NCI-H1105 (cell line): ENCODE measurements at places on chromosomes 16 and 17.

- DNase-seq, result no peak
These were observed 63.3 kb downstream of the HAPSTR1 start for GRCh38 chr16:9154567-9155410.

- DNase-seq, result no peak
These were observed 5.4 kb downstream of the PDE6G start for GRCh38 chr17:81650951-81651350.

DNA sequence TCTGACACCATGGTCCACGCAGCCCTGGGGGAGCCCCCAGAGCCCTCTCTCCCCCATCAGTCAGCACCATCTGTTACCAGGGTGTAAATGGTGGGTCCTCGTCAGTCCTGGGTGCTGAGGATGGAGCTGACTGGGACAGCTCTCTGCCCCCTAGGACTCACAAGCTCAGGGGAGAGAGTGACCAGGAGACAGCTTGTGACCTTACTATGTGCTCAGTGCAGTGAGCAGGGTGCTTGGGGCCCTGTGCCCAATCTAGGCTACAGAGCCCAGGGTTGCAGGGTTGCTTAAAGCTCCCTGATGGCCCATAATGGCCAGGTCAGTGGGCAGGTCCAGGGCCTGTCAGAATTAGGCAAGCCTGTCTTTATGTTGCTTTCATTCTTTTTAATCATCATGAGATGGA is 11.3 kb downstream of the MMP2 start:
- DNase-seq, result no peak

- DNase-seq, result no peak
These were observed 65.5 kb downstream of the DYNLRB2 start for GRCh38 chr16:80606221-80606766.

DNA sequence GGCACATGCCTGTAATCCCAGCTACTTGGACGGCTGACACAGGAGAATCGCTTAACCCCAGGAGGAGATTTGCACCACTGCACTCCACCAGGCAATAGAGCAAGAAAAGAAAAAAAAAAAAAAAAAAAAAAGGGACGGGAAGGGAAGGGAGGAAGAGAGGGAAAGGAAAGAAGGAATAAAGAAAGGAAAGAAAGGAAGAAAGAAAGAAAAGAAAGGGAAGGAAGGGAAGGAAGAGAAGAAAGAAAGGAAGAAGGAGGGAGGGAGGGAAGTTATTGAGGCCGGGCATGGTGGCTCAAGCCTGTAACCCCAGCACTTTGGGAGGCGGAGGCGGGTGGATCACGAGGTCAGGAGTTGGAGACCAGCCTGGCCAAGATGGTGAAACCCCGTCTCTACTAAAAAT is 50.4 kb upstream of the STAC2 start:
- no peak for DNase-seq

- DNase-seq, result no peak
These were observed 3.0 kb upstream of the KRT15 start for GRCh38 chr17:41521574-41522261.

DNA sequence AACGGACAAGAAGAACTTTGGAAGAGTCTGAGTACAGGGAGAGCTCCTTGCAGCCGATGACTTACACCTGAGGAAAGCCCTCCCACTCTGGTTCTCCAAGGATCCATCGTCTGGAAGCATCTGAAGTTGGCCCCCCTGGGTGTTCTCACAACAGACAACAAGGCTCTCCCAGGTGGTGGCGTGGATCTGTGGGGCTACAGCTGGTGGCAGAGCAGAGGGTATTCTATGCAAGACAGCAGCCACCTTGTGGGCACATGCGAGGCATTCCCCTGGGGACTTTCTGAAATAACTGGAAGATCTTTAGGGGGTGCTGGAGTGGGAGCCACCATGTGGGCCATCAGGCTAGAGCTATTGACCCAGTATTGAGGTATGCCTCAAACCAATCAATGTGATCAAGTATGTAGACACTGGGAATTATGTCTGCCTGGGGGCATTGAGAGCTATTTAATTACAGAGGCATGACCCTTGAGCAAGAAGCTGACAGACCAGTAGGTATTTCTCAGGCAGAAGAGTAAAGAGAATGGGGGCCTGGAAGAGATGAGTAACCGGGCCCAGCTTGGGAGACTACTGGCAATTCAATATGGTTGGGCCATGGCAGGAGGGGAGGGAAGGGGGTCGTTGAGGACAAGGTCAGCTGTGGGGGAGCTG is 6.9 kb upstream of the KRT19 start:
- DNase-seq, result no peak

DNA sequence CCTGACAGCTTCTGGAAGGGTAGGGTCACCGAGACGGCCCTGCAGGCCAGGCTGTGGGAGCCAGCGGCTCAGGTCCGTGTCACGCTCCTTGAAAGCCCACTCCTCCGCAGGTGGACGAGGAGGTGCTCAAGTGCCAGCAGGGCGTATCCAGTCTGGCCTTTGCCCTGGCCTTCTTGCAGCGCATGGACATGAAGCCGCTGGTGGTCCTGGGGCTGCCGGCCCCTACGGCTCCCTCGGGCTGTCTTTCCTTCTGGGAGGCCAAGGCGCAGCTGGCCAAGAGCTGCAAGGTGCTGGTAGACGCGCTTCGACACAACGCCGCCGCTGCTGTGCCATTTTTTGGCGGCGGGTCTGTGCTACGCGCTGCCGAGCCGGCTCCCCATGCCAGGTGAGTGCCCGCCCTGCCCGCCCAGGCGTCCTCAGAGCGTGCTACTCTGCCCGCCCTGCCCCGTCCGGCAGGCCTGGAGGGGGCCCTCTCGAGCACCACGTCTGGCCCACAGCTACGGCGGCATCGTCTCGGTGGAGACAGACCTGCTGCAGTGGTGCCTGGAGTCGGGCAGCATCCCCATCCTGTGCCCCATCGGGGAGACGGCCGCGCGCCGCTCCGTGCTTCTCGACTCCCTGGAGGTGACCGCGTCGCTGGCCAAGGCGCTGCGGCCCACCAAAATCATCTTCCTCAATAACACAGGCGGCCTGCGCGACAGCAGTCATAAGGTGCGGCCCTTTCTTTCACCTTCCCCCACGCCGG is 1.3 kb downstream of the NAGS start:
- DNase-seq, result peak; percentile 47

- DNase-seq, result no peak
These were observed 27.8 kb upstream of the GHDC start for GRCh38 chr17:42221886-42222745.

DNA sequence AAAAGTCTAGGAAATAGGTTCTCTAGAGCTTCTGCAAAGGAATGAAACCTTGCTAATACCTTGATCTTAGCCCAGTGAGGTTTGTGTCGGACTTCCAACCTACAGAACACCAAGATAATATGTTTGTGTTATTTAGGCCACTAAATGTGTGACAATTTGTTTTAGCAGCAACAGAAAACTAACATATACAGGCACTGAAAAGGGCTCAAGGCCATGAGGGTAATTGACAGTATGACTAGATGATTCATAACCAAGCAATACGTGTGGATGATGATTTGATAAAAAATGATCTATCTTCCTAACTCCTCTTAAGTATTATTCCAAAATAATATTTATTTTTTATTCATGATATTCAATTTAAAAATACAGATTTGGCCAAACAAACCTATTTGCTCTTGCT is 27.7 kb upstream of the MED13 start:
- DNase-seq, result no peak
